Stimulated activated CD4-positive, alpha-beta T cell treated with anti-CD3 and anti-CD28 coated beads, TNF-alpha, amount 100 ng/mL, for 48 hours (primary cell): ENCODE measurements at places on chromosomes 4 and X.

DNA sequence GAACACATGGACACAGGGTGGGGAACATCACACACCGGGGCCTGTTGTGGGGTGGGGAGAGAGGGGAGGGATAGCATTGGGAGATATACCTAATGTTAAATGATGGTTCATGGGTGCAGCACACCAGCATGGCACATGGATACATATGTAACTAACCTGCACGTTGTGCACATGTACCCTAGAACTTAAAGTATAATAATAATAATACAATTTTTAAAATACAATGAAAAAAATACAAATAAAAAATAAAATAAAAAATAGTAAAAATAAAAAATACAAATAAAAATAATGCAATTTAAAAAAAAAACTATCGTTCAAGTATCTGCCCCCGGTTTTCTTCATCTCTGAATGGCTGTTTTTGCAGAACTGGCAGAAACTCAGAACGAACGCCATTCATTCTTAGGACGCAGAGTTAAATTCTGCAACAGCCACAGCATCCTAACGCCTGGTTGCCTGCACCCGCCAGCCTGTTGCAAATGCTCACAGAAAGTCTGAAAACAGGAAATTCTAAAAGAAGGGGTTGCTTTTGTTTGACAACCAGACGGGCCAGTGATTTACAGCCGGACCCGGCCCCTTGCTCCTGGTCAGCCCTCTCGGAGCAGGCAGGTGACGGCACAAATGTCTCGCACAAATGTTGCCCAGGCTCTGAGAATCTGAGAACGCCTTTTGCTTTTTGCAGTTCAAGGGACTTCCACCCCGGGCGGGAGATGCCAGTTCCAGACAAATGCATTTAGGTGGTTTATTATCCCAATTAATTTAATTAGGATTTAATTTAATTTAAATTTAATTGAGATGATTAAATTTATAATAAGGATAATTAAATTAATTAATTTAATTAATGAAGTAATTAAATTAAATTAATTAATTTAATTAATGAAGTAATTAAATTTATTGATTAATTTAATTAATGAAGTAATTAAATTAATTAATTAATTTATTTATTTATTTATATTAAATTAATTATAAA is 47.8 kb downstream of the CRLF2 start:
- DNase-seq, result no peak

DNA sequence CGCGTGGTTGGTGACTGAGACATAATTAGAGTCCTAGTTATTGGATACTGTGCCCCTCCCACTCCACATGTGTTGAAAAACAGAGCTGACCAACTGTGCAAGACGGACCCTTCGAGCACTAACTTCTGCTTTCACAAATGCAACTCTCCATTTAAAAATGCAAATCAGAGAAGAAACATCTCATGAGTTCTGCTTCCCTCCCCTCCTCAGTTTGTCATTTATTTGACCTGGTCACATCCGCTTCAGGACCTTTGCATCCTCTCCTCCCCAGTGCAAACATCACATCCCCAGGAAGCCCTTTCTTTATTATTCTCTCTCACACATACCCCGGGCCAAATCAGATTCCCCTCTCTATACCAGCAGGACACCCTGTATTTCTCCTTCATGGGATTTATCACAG is 38.1 kb upstream of the NOCT start:
- DNase-seq, result no peak

DNA sequence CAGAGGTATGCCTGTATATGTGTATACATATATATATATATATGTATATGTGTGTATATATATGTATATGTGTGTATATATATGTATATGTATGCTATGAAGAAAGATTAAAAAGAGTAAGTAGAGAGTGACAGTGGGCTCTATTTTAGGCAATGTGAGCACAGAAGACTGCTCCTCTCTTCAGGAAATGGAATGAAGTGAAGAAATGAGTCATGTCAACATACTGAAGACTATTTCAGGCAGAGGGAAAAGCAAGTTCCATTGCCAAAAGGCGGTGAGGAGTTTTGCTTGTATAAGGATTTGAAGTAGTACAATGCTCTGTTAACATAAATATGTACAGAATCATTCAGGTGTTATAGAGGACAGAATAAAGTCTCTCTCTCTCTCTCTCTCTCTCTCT is 773.2 kb upstream of the FTHL17 start:
- no peak for DNase-seq

- DNase-seq, result no peak
Measured at GRCh38 chr4:2168469-2169319, 73.2 kb downstream of the HAUS3 start.

DNA sequence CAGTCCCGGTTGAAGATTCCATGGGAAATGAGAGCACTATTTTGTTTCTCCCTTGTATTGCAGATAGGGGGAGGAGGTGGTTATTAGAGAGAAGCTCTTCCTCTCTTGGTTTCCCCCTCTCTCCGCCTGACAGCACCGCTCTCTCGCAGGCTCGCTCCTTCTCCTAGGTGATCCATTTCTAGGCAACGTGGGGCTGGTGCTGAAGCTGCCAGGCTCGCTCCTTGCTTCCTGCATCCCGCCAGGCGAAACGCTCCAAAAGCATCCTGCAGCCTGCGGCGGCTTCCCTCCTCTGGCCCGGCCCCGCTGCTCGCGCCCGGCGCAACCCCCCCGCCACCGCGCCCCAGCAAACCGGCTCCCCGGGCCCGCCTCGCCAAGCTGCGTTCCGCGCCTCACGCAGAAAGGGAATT is at the start of gene GRID2:
Gene GRID2, plus strand, starts transcription at position 346 of the 407 bp plus-strand sequence.
- no peak for DNase-seq

DNA sequence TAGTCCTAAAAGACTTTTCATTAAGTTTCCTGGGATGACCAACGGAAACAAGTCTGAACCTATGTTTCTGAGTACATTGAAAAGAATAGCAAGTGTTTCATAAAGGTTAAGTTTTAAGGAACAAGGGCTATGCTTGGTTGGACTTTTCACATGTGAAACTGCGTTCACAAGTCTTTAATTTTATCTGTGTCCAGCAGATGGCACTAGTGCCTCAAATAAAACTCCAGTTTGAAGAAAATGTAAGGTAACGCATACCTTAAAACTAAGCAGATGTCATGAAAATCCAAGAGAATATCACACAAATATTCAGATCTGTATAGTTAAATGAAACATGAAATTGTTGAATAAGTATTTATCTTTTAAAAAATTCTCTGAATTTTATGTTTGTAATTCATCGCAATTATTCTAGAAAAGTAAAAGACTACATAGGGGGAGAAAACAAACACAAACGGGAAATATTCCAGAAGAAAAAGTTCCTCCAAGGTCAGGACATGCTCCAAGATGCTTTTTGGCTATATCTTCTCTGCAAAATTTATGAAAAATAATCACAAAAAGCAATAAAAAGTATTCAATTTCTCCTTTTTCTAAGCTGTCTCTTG is 89.6 kb upstream of the MAD2L1 start:
- DNase-seq, result no peak

- no peak for DNase-seq
Measured at GRCh38 chrX:151510203-151510602, 53.3 kb upstream of the PASD1 start.

- no peak for DNase-seq
Measured at GRCh38 chrX:149097786-149098185, 407.3 kb downstream of the IDS start.

GRCh38 chrX:11210415-11210801 is 82.8 kb upstream of the AMELX start:
- DNase-seq, result no peak

GRCh38 chr4:14247767-14248166 is 620.2 kb upstream of the BOD1L1 start:
- no peak for DNase-seq

DNA sequence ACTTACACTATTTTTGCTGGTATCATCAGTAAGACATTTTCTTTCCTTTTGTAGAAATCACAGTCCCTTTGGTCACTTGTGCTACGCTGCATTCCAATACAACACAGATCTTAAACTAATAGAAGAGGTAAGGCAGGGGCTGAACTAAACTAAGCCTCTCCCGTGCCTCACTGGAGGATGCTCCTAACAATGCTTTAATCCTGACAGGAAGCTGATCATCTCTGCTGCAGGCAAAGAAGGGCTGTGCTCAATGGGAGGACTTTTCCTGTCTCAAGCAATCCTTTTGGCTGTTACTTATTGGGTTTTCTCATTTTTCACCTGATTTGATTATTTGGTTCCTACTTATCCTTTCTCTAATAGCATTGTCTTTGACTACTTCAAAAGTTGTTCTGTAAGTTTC is 583.1 kb downstream of the INPP4B start:
- DNase-seq, result no peak

- no peak for DNase-seq
Measured at GRCh38 chr4:146814750-146815149, 130.9 kb downstream of the TTC29 start.

GRCh38 chr4:78288327-78288726 is 231.2 kb downstream of the FRAS1 start:
- no peak for DNase-seq

- no peak for DNase-seq
Measured at GRCh38 chrX:124341396-124342132, 4.8 kb upstream of the SH2D1A start.

GRCh38 chrX:73577361-73577760 is 14.4 kb downstream of the CHIC1 start:
- DNase-seq, result no peak

GRCh38 chr4:157151711-157152110 is 68.8 kb upstream of the GRIA2 start:
- DNase-seq, result no peak

DNA sequence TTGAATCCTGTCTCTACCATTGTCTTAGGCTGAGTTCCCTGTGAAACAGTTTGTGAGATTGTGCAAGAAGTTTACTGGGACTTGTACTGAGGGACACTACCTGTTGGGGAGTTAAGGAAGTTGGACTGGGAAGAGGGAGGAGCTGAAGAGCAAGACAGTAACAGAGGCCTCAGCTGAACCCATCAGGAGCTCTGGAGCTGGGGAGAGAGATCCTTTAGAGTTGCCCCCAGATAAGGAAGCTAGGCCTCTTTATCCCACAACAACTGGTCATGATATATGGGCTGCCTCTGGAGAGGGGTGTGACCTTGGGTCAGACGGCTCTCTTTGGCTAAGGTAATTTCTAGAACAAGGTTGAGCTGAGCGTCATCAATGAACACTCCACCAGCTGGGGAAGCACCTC is 137.8 kb upstream of the SLC4A4 start:
- DNase-seq, result no peak

DNA sequence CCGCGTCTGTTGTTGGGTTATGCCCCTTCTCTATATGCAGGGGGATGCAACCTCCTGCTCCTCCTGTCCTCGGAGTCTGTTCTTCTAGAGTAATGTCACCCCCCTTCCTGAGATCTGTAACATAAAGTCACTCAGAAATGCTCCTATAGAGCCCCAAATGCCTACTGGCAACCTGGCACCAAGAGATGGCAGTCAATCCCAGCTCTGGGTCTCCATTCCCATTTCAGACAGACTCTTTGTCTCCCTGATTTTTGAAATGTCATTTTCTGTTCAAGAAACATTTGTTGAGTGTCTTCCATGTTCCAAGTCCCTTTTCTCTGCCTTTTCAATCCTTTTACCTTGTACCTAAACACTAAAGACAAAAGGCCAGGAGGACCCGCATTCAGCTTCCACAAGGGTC is 9.6 kb upstream of the PRDM8 start:
- no peak for DNase-seq

DNA sequence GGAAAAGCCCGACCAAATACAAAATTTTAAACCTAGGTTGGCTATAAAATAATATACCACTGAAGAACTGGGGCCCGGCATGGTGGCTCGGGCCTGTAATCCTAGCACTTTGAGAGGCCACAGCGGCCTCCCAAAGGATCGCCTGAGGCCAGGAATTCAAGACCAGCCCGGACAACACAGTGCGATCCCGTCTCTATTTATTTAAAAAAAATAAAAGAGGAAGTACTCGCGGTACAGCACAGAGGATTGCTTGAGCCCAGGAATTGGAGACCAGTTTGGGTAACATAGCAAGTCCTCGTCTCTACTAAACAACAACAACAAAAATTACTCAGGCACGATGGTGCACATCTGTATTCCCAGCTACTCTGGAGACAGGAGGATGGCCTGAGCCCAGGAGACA is 44.8 kb upstream of the CDKN2AIP start:
- no peak for DNase-seq

DNA sequence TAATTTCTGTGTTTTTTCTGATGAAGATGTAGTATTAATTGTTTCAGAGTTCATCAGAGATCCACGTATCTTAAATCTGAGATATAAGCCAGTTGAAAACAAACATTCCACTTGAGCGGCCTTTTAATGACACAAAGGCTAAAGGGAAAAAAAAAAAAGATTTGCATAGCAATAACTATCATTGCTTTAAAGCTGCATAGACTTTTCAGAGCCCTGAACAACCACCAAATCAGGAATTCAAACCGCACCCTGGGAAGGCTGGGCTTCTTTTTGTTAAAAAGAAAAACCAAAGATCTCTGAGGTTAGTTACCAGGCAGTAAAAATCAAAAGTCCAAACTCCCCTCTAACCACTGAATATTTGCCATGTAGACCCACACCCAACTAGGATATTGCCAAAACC is 206.0 kb downstream of the HHIP start:
- no peak for DNase-seq

GRCh38 chrX:107571296-107571998 is 56.9 kb upstream of the PRPS1 start:
- DNase-seq, result no peak

DNA sequence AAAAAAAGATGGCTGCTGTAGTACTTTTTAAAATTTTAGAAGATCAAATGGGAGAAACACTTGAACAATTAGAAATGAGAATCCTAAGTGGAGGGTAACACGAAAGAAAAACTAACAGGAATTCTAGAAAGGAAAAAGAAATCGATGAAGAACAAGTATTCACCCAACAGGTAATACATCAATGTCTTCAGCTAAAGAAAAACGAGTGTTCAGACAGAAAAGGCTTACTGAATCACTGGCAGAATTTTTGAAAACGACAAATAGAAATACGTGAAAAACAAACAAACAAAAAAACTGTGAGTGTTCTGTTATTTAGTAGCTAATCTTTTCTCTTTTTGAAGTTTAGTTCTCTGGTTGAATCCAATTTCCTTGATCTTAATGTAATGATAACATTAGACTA is 1.8 kb downstream of the MAD2L1 start:
- no peak for DNase-seq

DNA sequence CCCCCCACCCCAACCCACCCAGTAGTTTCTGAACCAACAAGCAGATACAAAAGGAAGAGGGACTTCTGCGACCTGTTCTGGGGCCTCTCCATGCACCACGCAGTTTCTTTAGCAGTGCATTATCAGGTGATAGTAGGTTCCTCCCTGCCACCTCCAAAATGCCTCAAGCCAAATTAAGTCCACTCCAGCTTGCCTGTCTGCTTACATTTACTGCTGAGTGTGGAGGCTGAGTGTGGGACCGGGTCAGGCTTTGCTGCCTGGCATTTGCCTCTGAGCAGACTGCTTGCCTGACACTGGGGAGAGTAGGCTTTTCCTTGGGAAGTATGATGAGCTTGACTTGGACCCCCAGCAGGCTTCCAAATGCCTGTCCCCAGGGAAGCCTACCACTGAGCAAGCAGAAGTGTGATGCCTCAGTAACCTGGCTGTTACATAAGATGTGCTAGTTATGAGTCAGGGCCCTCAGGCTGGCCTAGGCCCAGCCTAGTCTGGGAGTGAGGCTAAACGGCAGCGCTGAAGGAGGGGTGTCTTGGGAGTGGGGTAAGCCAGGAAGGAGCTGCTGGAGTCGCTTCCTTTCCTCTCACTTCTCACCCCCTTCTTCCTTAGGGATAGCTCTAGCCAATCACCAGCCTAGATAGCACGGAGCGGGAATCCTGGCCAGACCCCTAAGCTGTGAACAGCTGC is 9.0 kb downstream of the TSC22D3 start:
- no peak for DNase-seq

GRCh38 chr4:146179784-146180370 is 4.4 kb downstream of the LSM6 start:
- no peak for DNase-seq
